Esophagus muscularis mucosa (tissue), 4 donors: ENCODE measurements at places on chromosomes 7 and 10. TPM values are rescaled to one million over a fixed set of nuclear protein-coding genes. Genes with fewer than 3 reads are reported as not detected.
A peak's percentile ranks its signal among the peaks of the same experiment; 100 is the strongest.

Gene INA
- total RNA-seq = 3.1 TPM

Gene POLR2J3
- total RNA-seq = 6.3 TPM

Gene TSPAN33
- 11.4 TPM for total RNA-seq

GRCh38 chr10:26446258-26446657, 8.1 kb downstream of the APBB1IP start:
- no peak for DNase-seq
- no peaks in the 10 kb centered on the region for H3K36me3 ChIP-seq
- H3K27ac ChIP-seq = no peak overlapping the region

Gene CYTH3
- total RNA-seq = 43.2 TPM

DNA sequence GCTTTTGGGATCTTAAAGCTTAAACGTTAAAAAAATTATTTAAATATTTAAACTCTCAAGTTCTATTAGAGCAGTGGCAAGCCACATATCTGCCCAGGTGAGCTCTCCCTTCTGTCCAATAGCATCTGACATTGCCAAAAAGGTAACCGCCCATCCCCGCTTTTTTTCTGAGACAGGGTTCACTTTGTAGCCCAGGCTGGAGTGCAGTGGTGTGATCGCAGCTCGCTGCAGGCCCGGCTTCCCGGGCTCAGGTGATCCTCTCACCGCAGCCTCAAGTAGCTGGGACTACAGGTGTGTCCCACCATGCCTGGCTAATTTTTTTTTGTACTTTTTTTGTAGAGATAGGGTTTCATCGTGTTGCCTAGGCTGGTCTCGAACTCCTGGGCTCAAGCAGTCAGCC, 83.2 kb downstream of the RBM33 start:
- no peak for DNase-seq
- peaks cover 10% of the 10 kb centered on the region for H3K36me3 ChIP-seq
- H3K27me3 ChIP-seq = no peaks in the 10 kb centered on the region
- H3K27ac ChIP-seq = no peak overlapping the region

DNA sequence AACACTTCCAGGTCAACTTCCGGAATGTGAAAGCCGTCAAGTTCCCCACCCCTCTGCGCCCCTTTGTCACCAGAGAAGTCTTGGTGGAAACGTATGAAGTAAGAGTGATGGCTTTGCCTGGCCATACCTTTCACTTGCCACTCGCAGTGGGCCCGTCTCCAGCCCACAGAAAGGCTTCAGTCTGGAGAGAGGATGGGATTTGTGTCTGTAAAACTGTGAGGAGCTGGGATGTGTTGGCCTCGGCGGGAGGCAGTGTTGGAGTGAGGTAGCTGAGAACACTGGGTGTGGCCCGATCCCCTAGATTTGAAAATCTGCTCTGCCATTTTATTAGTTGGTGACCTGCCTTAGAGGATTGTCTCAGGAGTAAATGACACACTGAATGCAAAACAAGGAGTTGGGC, 6.4 kb downstream of the ADCK2 start:
- H3K4me3 ChIP-seq = no peak overlapping the region
- H3K4me1 ChIP-seq = peaks cover 19% of the 10 kb centered on the region
- H3K36me3 ChIP-seq = peaks cover 67% of the 10 kb centered on the region
- no peak overlapping the region for H3K27ac ChIP-seq

DNA sequence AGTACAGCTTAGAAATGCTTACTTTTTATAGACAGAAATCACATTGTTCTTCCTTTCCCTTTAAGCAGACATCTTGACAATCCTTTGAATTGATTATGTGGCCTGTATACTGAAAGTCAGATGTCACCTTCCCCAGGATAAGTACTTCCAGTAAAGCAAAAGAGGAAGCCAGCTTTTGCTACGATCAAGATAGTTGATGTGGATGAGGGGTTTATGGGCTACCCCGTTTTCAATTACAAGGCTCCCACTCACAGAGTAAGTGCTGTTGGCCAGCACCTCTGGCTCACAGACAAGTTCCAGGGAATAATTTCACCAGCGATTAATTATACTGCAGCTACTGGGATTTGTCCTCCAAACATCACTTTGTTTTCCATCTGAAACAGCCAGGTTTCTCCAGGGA, 95.1 kb upstream of the SAMD8 start:
- peaks cover 20% of the 10 kb centered on the region for H3K4me1 ChIP-seq
- H3K27ac ChIP-seq = peak overlapping the region; percentile 46
- H3K36me3 ChIP-seq = peaks cover 22% of the 10 kb centered on the region
- no peaks in the 10 kb centered on the region for H3K27me3 ChIP-seq
- H3K4me3 ChIP-seq = no peak overlapping the region
- no peak for DNase-seq

Gene LRMDA
- 34.9 TPM for total RNA-seq

- H3K27ac ChIP-seq = no peak overlapping the region
- no peak overlapping the region for H3K4me3 ChIP-seq
- H3K4me1 ChIP-seq = peaks cover 3% of the 10 kb centered on the region
- H3K27me3 ChIP-seq = no peaks in the 10 kb centered on the region
- no peak for DNase-seq
These were observed 166.3 kb downstream of the LCOR start for GRCh38 chr10:96998329-96998888.

Gene ABCB1
- total RNA-seq = 4.5 TPM

Gene SLC25A13
- total RNA-seq = 8.6 TPM

DNA sequence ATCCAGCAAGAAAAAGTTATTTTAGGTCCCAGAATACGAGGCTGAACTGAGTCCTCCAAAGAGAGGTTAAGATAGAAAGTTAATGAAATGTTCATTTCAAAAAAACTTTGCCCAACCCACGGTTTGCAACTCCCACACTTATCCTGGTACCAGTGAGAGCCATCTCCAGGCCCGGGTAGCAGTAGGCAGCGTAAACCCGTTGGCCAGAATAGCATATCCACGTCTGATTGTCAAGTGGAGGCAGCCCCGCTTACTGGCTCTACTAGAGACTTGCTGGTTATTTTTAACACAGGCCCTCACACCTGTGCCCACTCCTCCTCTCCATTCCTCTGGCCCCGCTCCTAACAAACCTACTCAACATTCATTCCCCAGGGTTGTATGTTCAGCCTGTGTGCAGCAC, 109.7 kb downstream of the HIP1 start:
- no peaks in the 10 kb centered on the region for H3K27me3 ChIP-seq
- no peak for DNase-seq
- H3K4me1 ChIP-seq = peaks cover 6% of the 10 kb centered on the region
- H3K36me3 ChIP-seq = no peaks in the 10 kb centered on the region
- no peak overlapping the region for H3K27ac ChIP-seq

Gene SFMBT2
- 15.4 TPM for total RNA-seq

Gene PDZD7
- 0.45 TPM for total RNA-seq

Gene WDFY4
- total RNA-seq = 4.6 TPM

GRCh38 chr7:85033263-85033662, 153.6 kb downstream of the SEMA3D start:
- no peaks in the 10 kb centered on the region for H3K27me3 ChIP-seq
- H3K36me3 ChIP-seq = no peaks in the 10 kb centered on the region
- DNase-seq = no peak
- H3K4me3 ChIP-seq = no peak overlapping the region
- no peaks in the 10 kb centered on the region for H3K4me1 ChIP-seq
- no peak overlapping the region for H3K27ac ChIP-seq

Gene HOXA7
- total RNA-seq = 0.52 TPM

DNA sequence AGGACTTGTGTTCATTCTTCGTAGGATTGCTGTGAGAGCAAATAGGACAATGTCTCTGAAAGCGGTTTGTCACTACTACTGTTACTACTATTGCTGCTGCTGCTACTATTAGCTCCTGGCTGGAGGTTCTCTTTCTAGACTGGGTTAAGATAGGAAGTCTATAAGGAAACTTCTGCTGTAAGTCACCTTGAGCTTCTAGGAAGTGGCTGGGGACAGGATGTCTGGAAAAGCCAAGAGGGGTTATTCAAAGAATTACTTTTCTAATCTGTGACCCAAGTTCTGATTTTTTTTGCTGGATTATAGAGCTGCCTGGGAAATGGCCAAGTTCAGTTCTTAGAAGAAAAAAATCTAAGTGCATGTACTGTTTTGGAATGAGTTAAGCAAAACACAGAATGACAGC, 62.2 kb downstream of the NAMPT start:
- no peaks in the 10 kb centered on the region for H3K27me3 ChIP-seq
- H3K36me3 ChIP-seq = no peaks in the 10 kb centered on the region
- peaks cover 16% of the 10 kb centered on the region for H3K4me1 ChIP-seq
- no peak overlapping the region for H3K27ac ChIP-seq
- no peak for DNase-seq

GRCh38 chr7:31307972-31308371, 32.6 kb downstream of the NEUROD6 start:
- H3K27ac ChIP-seq = no peak overlapping the region
- H3K36me3 ChIP-seq = no peaks in the 10 kb centered on the region
- H3K27me3 ChIP-seq = no peaks in the 10 kb centered on the region
- H3K4me3 ChIP-seq = no peak overlapping the region
- DNase-seq = no peak

- H3K36me3 ChIP-seq = no peaks in the 10 kb centered on the region
- no peaks in the 10 kb centered on the region for H3K27me3 ChIP-seq
- H3K4me3 ChIP-seq = no peak overlapping the region
- no peak for DNase-seq
These were observed 291.8 kb downstream of the CRPPA start for GRCh38 chr7:16129431-16130110.

- peaks cover 45% of the 10 kb centered on the region for H3K27me3 ChIP-seq
- no peak for DNase-seq
- H3K4me1 ChIP-seq = no peaks in the 10 kb centered on the region
- no peak overlapping the region for H3K27ac ChIP-seq
These were observed 48.8 kb downstream of the COL26A1 start for GRCh38 chr7:101411508-101411874.

DNA sequence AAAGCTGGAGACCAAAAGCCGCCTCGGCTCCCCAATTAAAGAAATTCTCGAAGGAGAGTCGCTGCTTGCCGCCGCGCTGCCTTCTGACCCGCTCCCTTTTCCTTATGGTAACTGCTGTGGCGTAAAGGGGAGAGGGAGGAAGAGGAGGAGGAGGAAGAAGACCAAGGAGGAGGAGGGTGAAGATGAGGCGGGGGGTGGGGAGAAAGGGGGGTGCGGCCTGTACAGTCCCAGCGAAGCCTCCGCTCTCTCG, 388 bp downstream of the CNOT4 start:
- H3K27ac ChIP-seq = peak overlapping the region; percentile 91
- H3K36me3 ChIP-seq = no peaks in the 10 kb centered on the region
- H3K4me3 ChIP-seq = peak overlapping the region; percentile 90
- no peaks in the 10 kb centered on the region for H3K27me3 ChIP-seq

DNA sequence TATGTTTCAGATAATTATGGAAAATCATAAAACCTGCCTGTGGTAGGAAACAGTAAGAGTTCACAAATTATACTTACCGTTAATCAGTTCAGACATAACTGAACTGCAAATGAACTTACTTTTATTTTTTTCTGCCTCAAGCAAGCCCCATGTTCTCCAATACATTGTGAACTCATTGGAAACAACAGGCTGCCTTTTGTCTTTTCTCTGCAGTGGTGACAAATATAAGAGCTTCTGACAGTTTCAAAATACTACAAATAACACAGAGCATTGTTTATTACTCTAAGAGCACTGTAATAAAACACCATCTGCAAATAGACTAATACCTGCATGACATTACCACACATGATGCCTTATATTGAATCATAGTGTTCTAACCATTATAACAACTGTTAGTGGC, 94.0 kb upstream of the CDCA7L start:
- no peak for DNase-seq
- H3K4me3 ChIP-seq = no peak overlapping the region
- no peaks in the 10 kb centered on the region for H3K36me3 ChIP-seq
- no peak overlapping the region for H3K27ac ChIP-seq

GRCh38 chr7:149720372-149721083, 52.9 kb downstream of the ZNF467 start:
- H3K27me3 ChIP-seq = no peaks in the 10 kb centered on the region
- H3K36me3 ChIP-seq = peaks cover 44% of the 10 kb centered on the region
- no peak for DNase-seq
- H3K27ac ChIP-seq = no peak overlapping the region
- H3K4me1 ChIP-seq = peaks cover 40% of the 10 kb centered on the region
- H3K4me3 ChIP-seq = no peak overlapping the region

DNA sequence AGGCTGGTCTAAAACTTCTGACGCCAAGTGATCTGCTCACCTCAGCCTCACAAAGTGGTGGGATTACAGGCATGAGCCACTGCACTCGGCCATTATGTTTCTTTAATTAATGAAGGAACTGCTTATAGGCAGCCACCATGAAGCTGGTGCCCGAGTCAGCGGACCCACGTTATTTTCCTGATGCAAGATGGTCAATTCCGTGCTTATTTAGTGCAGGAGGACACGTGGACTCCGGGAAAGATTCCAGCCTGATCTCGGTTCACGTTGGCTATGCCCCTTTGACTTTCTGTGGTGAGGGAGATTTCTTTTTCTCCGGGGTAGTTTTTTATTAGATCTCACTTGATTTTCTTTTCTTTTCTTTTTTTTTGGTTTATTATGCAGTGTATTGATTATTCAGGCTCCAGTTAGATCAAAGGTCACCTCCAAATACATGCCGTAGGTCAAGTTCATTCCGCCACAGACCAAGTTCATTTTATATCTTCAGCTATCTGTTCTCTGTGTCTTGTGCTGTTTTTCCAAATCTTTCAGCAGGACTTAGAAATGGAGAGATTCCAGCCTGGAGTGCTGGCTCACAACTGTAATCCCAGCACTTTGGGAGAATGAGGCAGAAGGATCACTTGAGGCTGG, 8.3 kb downstream of the CAMK1D start:
- H3K36me3 ChIP-seq = no peaks in the 10 kb centered on the region
- H3K4me3 ChIP-seq = no peak overlapping the region
- no peak for DNase-seq

Gene LOXL4
- 15.3 TPM for total RNA-seq
